Activated CD4-positive, alpha-beta T cell treated with anti-CD3 and anti-CD28 coated beads for 36 hours (primary cell): ENCODE measurements at places on chromosomes 7 and 10. TPM values are rescaled to one million over a fixed set of nuclear protein-coding genes. Genes with fewer than 3 reads are reported as not detected.

GRCh38 chr7:115297656-115298055, 375.8 kb downstream of the MDFIC start:
- H3K27me3 ChIP-seq = peaks cover 2% of the 10 kb centered on the region
- DNase-seq = peak; percentile 10
- no peak overlapping the region for H3K4me3 ChIP-seq
- H3K27ac ChIP-seq = no peak overlapping the region

GRCh38 chr7:13560441-13560840, 429.0 kb downstream of the ETV1 start:
- no peak overlapping the region for H3K27ac ChIP-seq
- no peak for DNase-seq
- no peaks in the 10 kb centered on the region for H3K36me3 ChIP-seq
- no peaks in the 10 kb centered on the region for H3K4me1 ChIP-seq

GRCh38 chr7:36021917-36022550, 131.0 kb upstream of the EEPD1 start:
- H3K4me3 ChIP-seq = no peak overlapping the region
- DNase-seq = no peak
- no peaks in the 10 kb centered on the region for H3K36me3 ChIP-seq
- no peak overlapping the region for H3K27ac ChIP-seq
- no peaks in the 10 kb centered on the region for H3K4me1 ChIP-seq

The CDK14 gene
- total RNA-seq = 0.80 TPM

The CCL24 gene
- not detected for total RNA-seq
